ENCODE measurements at places on chromosomes 6 and 20. TPM values are rescaled to one million over a fixed set of nuclear protein-coding genes. Genes with fewer than 3 reads are reported as not detected.

MACROD2 gene
- 9.1 TPM for total RNA-seq

AHCY gene
- 123 TPM for total RNA-seq

HCK gene
- 0.65 TPM for total RNA-seq

CST2 gene
- total RNA-seq: not detected

KIF6 gene
- 3.7 TPM for total RNA-seq

LAMP5 gene
- total RNA-seq: not detected

ANKRD66 gene
- not detected for total RNA-seq

TFAP2D gene
- total RNA-seq: not detected

ZC2HC1B gene
- total RNA-seq: 0.16 TPM

Measured in hair follicle dermal papilla cell (primary cell).